ENCODE measurements at places on chromosomes 6 and 20.

- DNase-seq, result no peak
Measured at GRCh38 chr6:139114746-139115145, 20.1 kb upstream of the HECA start.

- no peak for DNase-seq
Measured at GRCh38 chr6:53244958-53245357, 96.3 kb upstream of the GCM1 start.

- DNase-seq, result no peak
Measured at GRCh38 chr6:7041511-7042026, 66.2 kb upstream of the RREB1 start.

DNA sequence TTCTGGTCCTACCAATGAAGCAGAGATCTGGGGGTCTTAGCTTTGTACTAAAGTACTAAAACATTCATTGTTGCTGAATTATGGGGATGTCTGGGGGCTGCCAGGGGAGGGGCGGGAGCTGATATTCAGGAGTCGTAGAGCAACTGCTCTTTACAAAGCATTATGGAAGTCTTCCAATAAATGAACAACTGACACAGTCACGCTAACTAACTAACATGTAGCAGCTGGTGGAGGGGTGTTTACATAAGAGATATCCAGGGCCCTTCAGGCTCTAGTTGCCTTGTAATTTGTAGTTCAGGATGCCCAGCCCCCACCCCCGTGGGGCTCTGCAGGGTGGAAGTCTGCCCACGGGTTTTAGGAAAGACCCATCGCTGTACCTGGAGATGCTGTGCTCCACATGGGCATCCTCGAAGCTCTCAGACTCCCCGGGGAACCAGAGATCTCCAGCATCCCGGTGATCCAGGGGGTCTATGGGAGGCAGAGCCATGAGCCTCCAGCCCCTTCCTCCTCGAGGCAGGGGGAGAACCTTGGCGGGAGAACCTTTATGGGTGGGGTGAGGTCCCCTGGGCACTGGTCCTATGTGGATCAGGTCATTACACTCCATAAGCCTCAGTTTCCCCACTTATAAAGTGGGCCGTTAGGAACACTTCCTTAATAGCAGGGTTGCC is 3.4 kb downstream of the TREM2 start:
- DNase-seq, result no peak

- DNase-seq, result peak; percentile 77
Measured at GRCh38 chr6:116561377-116562018, 7.9 kb downstream of the CALHM4 start.

GRCh38 chr6:81609736-81610135 is 142.7 kb downstream of the TENT5A start:
- DNase-seq, result no peak

DNA sequence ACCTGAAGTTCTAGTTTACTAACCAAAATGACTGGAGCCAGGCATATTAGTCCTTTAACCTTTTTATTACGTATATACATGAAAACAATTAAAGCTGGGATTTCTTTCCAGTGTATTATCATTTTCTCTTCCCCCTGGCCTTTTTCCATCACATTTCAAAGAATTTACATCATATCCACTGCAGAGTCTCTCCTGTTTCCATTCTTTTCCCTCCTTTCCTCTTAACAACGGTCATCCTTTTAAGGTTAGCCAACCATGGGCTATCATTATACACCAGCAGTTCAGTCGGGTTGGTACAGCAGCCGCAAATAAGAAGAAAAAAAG is 104.6 kb downstream of the TFAP2A start:
- DNase-seq, result no peak

- DNase-seq, result peak; percentile 46
Measured at GRCh38 chr20:23180451-23180921, 94.4 kb upstream of the CD93 start.

DNA sequence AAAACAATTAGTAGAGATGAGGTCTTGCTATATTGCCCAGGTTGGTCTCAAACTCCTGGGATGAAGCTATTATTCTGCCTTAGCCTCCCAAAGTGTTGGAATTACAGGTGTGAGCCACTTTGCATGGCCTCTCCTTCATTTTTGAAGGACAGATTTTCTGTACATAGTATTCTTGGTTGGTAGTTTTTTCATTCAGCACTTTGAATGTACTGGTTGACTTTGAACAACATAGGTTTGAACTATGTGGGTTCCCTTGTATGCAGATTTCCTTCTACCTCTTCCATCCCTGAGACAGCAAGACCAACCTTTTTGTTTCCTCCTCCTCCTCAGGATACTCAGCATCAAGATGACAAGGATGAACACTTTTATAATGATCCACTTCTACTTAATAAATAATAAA is 436.4 kb downstream of the QKI start:
- no peak for DNase-seq

DNA sequence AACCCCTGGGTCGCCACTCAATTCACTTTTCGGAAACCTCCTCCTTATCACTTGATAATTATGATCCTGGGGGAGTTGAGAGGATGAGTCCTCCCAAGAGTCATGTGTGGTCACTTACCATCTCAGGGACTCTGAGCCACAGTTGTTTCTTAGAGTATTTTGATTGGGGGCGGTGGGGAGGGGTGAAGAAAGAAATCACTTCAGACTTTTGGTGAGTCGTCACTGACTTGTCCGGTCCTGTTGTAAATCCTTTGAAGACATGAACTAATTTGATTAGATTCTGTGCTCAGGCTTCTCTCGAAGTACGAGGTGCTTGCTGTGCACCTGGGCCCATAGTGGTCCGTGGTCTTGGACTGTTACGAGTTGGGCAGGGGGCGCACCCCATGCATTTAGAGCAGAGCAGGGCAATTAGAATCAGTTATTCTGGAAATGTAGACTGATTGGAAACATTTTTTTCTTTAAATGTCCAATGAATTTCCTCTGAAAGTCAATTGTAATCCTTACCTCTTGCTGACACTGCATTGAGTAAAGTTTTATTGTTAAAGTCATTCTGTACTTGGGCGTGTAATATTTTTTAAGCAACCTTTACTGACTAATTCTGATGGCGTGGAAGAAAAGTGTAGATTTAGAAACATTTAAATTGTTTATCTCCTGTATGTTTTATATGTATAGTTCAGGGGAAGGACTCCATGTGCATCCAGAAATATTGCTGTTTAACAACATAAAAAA is 173.4 kb downstream of the SLC16A10 start:
- no peak for DNase-seq

- no peak for DNase-seq
Measured at GRCh38 chr6:169386411-169387057, 132.9 kb upstream of the THBS2 start.

GRCh38 chr6:34227761-34228421 is 8.8 kb upstream of the HMGA1 start:
- no peak for DNase-seq

GRCh38 chr6:105270511-105270910 is 90.7 kb upstream of the POPDC3 start:
- no peak for DNase-seq

DNA sequence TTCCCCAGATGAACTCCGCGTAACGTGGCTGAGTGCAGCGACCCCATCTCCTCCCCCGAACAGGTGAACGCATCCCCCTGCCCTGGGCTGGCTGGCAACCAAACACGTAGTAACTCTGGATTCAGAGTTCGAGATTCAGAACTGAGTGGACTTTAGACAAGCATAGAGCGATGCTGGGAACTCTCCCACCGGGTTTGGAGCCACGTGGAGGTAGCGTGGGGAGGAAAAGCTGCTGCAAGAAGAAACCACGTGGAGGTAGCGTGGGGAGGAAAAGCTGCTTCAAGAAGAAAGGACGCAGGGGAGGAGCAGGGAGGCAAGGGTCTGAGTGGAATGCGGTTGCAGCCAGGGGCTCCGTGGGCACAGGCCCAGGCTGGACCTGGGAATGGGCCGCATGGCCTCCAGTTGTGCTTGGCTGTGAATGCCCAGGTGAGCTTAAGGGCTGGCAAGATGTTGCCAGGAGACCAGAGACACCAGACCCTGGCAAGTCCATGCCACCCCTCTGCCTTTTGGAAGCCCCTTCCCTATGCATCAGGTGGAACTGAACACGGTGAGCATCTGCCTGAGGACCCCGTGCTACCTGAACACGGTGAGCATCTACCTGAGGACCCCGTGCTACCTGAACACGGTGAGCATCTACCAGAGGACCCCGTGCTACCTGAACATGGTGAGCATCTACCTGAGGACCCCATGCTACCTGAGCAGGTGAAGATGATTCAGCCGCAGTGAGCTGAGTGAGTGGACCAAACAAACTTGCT is 118.0 kb upstream of the FRMD1 start:
- DNase-seq, result no peak

Data from mucosa of gallbladder (tissue), 1 donor.